ENCODE measurements at places on chromosomes 3 and 15.
A peak's percentile ranks its signal among the peaks of the same experiment; 100 is the strongest.

DNA sequence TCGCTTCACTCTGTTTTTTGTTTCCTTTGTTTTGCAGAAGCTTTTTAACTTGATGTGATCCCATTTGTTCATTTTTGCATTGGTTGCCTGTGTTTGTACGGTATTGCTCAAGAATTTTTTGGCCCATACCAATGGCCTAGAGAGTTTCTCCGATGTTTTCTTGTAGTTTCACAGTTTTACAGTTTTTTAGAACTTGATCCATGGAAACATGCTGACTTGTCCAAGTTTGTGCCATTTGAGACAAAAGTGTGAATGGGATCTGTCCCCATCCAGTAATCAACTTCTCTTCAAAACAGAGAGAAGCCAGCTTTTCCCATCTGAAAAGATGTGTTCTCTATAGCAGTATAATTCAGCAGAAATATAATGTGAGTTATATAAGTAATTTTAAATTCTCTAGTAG lies 266.5 kb upstream of the LRTM1 start:
- no peak for DNase-seq

DNA sequence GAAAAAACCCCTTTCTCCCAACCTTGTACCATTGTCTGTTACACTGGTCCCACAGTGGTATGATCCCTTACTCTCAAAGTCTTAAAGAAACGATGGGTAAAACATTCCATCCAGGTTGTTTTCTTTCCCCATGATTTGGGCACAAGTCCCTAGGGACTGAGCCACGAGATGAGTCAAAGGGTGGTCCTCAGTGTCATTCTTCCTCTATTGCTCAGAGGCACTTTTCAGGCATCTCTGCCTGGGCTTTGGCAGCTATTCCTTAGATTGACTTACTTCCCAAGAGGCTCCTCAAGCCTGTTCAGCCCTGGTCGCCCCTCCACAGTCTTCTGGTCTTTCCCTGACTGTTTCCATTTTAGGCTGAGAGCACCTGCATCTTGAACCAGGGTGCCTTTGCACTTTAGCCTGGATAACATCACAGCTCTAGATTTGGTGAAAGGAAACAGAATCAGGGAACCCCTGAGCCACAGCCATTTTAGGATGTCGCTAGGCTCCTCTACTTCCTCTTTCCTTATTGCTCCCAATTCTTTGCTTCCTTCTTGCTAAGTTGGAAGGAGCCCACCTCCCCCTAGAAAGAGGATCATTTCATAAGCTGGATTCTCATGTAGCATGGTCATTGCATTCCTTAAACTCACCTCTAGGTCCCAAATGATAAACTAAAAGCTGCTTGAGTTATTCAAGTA lies 131.0 kb upstream of the TPRG1 start:
- no peak for DNase-seq

DNA sequence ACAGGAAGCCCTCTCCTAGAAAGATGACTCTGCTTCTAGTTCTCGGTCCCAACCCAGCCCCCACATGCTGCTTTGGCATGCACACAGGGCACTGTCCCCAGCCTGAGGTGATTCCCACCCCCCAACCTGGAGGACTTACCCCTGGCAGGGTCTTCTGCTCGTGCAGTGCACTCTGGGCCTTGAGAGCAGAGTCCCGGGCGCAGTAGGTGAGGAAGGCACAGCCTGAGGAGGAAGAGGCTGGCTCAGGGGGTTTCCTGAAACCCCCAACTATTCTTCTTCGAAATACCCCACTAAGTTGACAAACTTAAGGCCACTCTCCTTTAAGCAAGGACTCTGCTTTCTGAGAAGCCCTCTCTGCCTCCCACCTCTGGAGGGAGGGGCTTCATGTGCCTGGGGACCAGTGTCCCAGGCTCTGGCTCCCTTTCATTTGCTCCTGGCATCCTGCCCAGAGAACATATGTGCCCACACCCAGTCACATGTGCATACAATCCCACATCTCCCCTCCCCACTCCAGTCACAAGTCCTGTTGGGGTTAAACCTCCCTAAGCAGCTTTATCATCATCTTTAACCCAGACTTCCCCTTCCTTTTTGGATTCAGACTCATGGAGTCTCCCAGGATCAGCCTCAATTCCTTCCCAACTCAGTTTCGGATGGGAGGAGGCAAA lies 4.1 kb downstream of the CELF6 start:
- no peak for DNase-seq

- no peak for DNase-seq
These were observed 1079.5 kb downstream of the IGSF11 start for GRCh38 chr3:117955196-117955595.

- no peak for DNase-seq
These were observed 85.0 kb downstream of the FBN1 start for GRCh38 chr15:48560321-48561051.

GRCh38 chr3:134407239-134407625 lies 33.0 kb upstream of the AMOTL2 start:
- DNase-seq = no peak

- DNase-seq = no peak
These were observed 9.9 kb upstream of the SAMD7 start for GRCh38 chr3:169901453-169901852.

GRCh38 chr3:71395927-71396695 lies 187.4 kb downstream of the FOXP1 start:
- no peak for DNase-seq

GRCh38 chr3:172133838-172134237 lies 94.5 kb downstream of the FNDC3B start:
- DNase-seq = no peak

GRCh38 chr15:28125673-28126651 lies 26.8 kb upstream of the OCA2 start:
- DNase-seq = no peak

DNA sequence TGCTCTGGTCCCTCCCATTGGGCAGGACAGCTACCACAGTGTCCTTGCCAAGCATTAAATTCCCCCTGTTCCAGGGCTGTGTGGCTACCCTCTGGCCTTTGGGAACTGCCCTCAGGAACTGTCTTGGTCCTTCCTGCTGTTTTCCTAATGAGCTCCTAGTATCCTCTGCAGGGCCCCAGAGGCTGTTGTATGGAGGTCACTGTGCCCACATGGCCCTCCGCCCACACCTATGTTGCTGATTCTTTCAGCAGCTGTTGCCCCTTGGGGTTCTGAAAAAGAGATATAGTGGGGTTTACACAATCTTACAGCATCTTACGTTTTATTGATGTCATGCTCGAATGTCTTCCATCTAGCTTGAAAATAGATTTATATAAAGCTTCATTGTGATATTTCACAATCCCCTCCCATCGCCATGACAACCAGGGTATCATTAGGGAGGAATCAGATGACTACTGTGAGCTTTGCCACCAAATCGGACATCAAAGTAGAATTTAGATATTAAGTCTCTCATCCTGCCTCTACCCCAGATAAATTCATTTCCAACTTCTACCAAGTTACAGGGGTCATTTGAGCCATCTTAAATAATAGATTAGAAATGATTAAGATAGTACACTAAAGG lies 97.1 kb upstream of the NR2E3 start:
- no peak for DNase-seq

DNA sequence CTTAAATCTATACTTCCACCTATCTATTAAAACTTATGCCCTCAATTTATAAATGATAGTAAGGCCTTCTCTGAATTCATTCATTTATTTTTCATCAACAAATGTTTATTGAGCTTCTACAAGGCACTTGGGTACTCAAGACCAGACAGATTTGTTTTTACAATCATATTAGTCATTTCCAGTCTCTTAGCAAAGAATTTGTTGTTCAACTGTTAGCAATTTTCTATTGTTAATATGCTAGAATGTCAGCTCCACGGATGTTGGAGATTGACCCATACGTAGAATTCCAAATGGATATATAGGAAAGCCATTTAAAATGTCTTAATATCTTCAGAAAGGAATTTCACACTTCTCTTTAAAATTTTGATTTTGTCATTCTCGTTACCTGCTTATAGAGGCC lies 36.7 kb downstream of the ZBTB38 start:
- no peak for DNase-seq

GRCh38 chr3:11060500-11061251 lies 68.1 kb downstream of the SLC6A1 start:
- peak; percentile 28 for DNase-seq

GRCh38 chr15:76107169-76107568 lies 47.4 kb downstream of the TMEM266 start:
- no peak for DNase-seq

DNA sequence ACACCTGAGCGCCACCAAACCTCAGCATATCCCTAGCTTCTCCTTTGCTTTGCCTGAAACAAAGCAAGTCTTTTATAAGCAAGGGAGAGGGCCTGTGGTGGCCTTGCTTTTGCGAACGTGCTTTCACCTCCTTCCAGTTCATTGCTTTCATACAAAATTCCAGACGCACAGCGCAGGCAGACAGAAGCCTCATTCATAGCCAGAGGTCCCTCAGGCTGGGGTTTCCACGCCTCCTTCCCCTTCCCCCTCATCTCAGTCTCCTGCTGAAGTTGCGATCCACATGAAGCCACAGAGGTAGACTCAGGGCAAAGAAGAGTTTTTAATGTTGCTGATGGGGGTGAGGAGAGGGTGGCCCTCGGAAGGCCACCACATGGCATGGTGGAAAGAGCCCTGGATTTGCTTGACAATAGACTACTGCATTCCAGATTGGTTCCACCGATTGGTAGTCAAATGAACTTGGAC lies 59.4 kb upstream of the FLNB start:
- DNase-seq = no peak

DNA sequence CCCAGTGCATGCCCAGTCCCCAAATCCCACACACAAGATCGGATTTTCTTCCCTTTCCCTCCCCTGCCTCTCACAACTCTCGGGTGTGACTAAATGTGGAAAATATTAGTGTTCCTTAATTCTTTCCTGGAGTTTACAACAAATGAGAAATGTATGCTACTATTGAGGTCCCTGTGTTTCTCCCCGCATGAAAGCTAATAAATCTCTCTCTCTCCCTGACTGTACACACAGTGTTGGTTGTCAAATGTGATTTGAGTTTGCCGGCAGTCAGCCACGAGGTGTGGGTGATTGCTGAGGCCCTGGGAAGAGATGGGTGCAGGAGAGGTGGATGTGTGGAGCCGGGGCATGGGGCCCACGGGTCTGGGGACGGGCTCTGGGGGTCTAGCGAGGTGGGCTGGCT lies 161.4 kb upstream of the IQSEC1 start:
- no peak for DNase-seq

DNA sequence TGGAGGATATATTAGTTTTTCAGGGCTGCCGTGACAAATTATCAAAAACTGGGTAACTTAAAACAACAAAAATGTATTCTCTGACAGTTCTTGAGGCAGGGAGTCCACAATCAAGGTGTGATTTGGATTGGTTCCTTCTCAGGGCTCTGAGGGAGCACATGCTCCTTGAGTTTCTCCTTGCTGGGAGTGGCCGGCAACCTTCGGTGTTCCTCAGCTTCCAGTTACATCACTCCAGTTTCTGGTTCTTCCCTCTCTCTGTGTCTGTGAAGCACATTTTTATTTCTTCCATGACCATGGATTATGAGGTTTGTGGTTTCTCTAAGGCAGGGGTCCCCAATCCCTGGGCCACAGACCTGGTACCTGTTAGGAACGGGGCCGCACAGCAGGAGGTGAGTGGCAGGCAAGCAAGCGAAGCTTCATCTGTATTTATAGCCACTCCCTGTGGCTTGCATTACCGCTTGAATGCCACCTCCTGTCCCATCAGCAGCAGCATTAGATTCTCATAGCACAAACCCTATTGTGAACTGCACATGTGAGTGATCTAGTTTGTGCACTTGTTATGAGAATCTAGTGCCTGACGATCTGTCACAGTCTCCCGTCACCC lies 24.3 kb downstream of the LRRC28 start:
- no peak for DNase-seq

DNA sequence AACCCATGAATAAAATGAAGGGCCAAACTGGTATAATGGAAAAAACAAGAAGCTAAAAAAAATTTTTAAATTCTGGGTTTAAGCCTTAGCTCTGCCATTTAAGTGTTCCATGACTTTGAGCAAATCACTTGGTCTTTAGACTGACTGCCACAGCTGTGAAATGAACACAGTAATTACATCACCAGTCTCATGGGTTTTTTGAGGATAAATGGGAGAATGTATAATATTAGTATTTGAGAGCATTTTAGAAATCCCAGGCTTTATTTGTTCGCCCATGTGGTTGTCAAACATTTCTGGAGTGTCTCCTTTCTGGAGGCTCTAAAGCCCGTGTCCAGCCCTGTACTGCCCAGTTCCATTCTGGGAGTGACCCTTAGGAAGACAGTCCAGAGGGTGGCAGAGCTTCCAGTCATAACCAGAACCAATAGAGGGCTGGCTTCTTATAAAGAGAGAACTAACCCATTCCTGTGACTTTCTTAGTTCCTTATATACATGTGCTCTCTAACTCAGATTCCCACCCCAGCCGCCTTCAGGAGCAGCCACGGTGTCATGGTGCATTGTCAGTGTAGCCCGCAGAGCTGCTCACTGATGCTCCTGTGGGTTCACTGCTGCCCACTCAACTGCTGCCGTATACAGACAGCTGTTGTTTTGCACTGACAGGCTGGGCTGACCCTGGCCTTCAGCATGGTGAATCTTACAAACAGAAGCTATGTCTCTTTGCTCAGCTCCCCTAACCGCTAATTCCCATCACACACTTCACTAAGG lies 44.7 kb downstream of the BOC start:
- no peak for DNase-seq

GRCh38 chr3:183626877-183627594 lies 8.4 kb upstream of the KLHL24 start:
- no peak for DNase-seq

DNA sequence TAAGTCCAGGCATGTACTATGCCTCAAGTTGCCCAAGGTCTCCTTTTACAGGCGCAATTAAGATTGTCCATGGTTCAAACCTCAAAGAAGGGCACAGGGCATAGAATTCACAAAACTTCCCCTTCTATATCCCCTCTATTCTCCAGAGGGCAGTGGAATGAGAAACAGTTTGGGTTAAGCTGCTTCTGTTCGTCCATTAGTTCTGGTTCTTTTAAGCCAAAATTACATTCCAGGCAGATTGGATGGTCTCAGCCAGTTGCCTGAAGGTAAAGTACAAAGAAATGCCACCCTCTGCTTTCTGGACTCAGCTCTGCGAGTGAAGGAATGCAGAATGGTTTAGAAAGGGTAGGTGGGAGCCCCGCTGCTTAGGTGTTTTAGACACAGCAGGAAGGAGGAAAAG lies 200.7 kb downstream of the GREM1 start:
- no peak for DNase-seq

DNA sequence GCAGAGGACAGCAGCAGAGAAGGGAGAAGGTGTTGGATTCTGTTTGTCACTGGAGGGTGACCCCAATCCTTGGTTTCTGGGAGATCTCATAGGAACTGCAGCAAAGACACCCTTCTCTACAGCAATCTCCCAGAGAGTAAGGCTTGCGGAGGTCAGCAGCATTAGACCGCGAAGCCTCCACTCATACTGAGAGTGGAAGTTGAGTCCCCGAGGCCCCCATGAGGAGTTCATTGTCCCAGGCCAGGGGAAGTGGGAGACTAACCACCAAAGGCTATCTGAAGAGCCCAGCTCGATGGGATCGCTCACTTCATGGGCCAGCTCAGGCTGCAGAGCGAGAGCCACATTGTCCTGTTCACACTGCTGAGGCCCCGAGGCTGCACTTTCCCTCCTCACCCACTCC lies 44.6 kb downstream of the GLDN start:
- DNase-seq = no peak

- no peak for DNase-seq
These were observed 16.3 kb downstream of the SLC6A20 start for GRCh38 chr3:45779746-45780735.

Measured in stimulated activated CD8-positive, alpha-beta memory T cell treated with anti-CD3 and anti-CD28 coated beads, Interleukin-7, amount 100 ng/mL, for 48 hours (primary cell).